ENCODE measurements at places on chromosomes 5 and 9. TPM values are rescaled to one million over a fixed set of nuclear protein-coding genes. Genes with fewer than 3 reads are reported as not detected.

- DNase-seq, result no peak
Observed at GRCh38 chr9:112892981-112893380, 2.3 kb upstream of the SLC46A2 start.

GRCh38 chr9:136688274-136689107, 1.2 kb upstream of the AGPAT2 start:
- DNase-seq, result no peak

The GM2A gene
- total RNA-seq, result 38.0 TPM

GRCh38 chr5:148956477-148957385, 106.1 kb downstream of the SH3TC2 start:
- DNase-seq, result no peak

GRCh38 chr5:80141681-80142080, 106.5 kb downstream of the THBS4 start:
- DNase-seq, result no peak

The AK1 gene
- total RNA-seq, result 86.7 TPM

DNA sequence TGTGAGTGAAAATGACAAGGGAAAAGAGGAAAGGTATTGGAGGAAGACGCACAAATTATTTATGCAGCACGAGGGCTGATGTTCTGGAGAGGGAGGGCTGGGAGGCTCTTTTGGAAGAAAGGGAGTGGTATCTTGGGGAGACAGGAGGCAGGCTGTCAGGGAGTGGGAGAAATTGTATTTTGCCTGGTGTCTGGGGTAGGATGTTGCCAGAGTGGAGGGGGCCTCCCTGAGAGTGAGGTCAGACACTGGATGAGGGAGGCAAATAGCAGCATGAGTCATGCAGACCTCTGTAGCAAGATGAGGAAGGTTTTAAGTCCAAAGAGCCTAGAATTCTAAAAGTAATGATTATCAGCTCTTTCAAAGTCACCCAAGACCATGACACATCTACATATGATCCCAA, 158.0 kb downstream of the DMRT2 start:
- no peak for DNase-seq

DNA sequence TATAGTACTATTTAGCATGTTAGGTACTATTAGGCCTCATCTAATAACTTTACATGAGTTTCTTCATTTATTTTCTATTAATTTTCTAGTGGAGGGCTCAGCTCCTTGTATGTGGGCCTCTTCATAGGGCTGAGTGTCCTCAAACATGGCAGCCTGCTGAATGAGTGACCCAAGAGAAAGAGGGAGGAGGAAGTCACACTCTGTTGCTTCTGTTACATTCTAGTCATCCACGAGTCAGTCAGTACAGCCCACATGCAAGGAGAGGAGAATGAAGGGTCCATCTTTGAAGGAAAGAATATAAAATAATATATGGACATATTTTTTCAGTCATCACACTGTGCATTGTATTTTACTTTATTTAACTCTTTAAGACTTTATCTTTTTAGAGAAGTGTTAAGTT, 66.6 kb upstream of the NR3C1 start:
- DNase-seq, result no peak

GRCh38 chr5:32160228-32160627, 13.9 kb downstream of the GOLPH3 start:
- no peak for DNase-seq

DNA sequence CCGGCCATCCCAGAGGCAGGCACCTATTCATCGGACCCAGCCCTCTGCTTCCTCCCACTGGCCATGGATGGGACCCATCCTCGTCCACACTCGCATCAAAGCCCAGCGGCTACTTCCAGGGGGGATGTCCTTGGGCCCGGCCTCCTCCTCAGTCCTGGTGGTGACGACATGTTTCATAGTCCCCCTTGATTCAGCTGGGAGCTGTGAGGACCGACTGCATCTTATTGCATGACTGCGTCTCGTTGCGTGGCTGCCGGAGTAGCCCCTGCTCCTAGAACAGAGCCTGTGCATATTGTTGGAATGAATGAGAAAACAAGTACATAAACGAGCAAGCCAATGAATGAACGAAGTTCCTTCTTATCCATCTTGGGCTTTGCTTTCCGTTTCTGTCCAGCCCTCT, 12.8 kb downstream of the NCS1 start:
- DNase-seq, result no peak

The ROR2 gene
- total RNA-seq, result 16.5 TPM

DNA sequence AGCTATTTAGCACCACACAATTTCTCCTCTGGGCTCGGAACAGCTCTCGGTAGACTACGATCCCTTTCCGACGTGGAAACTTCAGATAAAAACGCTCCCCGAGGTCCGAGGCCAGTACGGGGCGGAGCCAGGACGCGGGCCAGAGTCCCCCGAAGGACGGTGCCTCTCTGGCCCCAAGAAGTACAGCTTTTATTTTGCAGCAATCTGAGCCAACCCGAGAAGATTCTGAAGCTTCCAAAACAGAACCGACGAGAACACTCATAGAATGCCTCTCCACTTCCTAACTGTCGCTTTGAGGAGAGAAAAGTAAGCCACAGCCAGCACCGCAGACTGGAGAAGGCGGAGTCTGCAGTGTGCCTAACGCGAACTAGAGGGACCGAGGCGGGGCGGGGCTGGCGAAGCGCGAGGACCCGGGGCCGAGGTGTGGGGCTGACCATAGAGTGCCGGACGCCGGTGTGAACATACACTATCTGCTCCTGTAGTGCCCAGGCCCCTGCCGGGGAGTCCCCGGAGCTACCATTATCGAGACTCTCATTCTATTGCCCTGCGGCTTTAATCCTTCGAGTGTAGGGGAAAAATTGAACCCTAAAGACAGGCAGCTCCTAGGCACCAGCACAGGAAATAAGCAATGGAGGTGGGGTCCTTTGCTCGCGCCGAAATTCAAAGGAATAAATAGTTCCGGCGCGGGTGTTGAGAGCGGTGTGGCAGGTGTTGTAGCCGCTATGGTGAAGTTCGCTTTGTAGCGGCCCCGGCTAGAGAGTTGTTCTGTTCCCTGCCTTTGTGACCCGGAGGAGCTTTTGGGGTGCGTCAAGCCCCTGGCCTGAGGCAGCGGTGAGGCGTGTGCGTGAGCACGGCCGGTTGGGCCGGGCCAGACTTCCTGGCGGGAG, at the start of gene SMC2:
TSS of gene SMC2 (plus strand) at position 663 of the 887 bp plus-strand sequence. CDS start 1,076 bp downstream, outside the sequence.
- DNase-seq, result peak; percentile 97

The DAB2IP gene
- total RNA-seq, result 136 TPM

DNA sequence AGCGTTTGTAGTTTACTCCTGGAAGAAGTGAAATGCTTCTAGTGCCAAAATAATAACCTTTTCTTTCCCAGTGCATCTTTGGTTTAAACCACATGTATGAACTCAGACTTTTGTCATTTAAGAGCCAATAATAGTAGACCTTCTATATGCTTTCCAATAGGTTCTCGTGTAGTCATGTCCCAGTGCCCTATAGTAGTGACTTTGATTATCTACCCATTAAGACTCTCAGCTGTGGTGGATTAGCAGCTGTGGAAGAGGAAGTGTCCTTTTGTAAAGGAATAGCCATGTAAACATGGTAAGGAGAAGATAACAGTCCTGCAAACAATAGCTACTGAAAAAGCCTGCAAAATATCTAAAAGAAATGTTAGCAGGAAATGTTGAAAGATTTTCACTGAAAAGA, 765.3 kb downstream of the MTRR start:
- DNase-seq, result no peak
